A549 treated with CORT108297 at 1 μM for 4 hours (cell line): ENCODE measurements at places on chromosomes 12 and 14. TPM values are rescaled to one million over a fixed set of nuclear protein-coding genes. Genes with fewer than 3 reads are reported as not detected.

ADAM21 gene
- 0.03 TPM in 1 of 5 replicates, not detected in the others for total RNA-seq

TBX5 gene
- total RNA-seq, result not detected in 5 replicates

TAS2R13 gene
- total RNA-seq, result not detected in 5 replicates

MIPOL1 gene
- total RNA-seq, result 2.6 to 3.6 TPM (median 3.0 TPM) in 5 replicates

HOXC12 gene
- not detected in 5 replicates for total RNA-seq

TPPP2 gene
- not detected in 5 replicates for total RNA-seq

MFAP5 gene
- total RNA-seq, result 0.09 to 0.25 TPM (median 0.14 TPM) in 3 of 5 replicates, not detected in the others

OR4M1 gene
- not detected in 5 replicates for total RNA-seq

CACNA2D4 gene
- total RNA-seq, result not detected in 5 replicates

GPR135 gene
- 0.82 to 1.2 TPM (median 1.1 TPM) in 5 replicates for total RNA-seq

PLEKHA5 gene
- 6.2 to 8.5 TPM (median 6.9 TPM) in 5 replicates for total RNA-seq

DBX2 gene
- not detected in 5 replicates for total RNA-seq

BORCS5 gene
- total RNA-seq, result 7.5 to 10.2 TPM (median 8.9 TPM) in 5 replicates

GPD1 gene
- total RNA-seq, result 0.13 to 0.30 TPM (median 0.19 TPM) in 5 replicates

TSPAN8 gene
- total RNA-seq, result 0.08 to 0.27 TPM (median 0.10 TPM) in 3 of 5 replicates, not detected in the others

ARHGAP9 gene
- 0.26 to 0.73 TPM (median 0.36 TPM) in 5 replicates for total RNA-seq

CCDC38 gene
- 0.06 to 0.15 TPM (median 0.09 TPM) in 5 replicates for total RNA-seq

FAM177A1 gene
- total RNA-seq, result 89.3 to 97.7 TPM (median 95.8 TPM) in 5 replicates

GLIPR1L1 gene
- total RNA-seq, result not detected in 5 replicates

CYP46A1 gene
- total RNA-seq, result 0.09 to 0.22 TPM (median 0.15 TPM) in 5 replicates

KRT74 gene
- total RNA-seq, result not detected in 5 replicates

KLHDC1 gene
- total RNA-seq, result 0.17 to 0.46 TPM (median 0.36 TPM) in 5 replicates

DIO3 gene
- 0.03 to 0.08 TPM (median 0.03 TPM) in 3 of 5 replicates, not detected in the others for total RNA-seq

SCN8A gene
- total RNA-seq, result 1.3 to 2.1 TPM (median 1.6 TPM) in 5 replicates

SLC17A8 gene
- 0.07 TPM in 1 of 5 replicates, not detected in the others for total RNA-seq

FOXM1 gene
- total RNA-seq, result 86.3 to 96.8 TPM (median 90.3 TPM) in 5 replicates

PLEKHG7 gene
- 0.06 to 0.14 TPM (median 0.06 TPM) in 3 of 5 replicates, not detected in the others for total RNA-seq

TAS2R42 gene
- not detected in 5 replicates for total RNA-seq

FSCB gene
- not detected in 5 replicates for total RNA-seq

REP15 gene
- 0.34 to 0.62 TPM (median 0.51 TPM) in 5 replicates for total RNA-seq

SVOP gene
- 0.01 TPM in 1 of 5 replicates, not detected in the others for total RNA-seq

INHBE gene
- total RNA-seq, result 0.08 to 0.16 TPM (median 0.10 TPM) in 4 of 5 replicates, not detected in the other

CBLN3 gene
- 0.81 to 1.5 TPM (median 1.4 TPM) in 5 replicates for total RNA-seq

ZDHHC22 gene
- total RNA-seq, result 0.20 to 0.46 TPM (median 0.34 TPM) in 5 replicates

SLC39A2 gene
- total RNA-seq, result not detected in 5 replicates

OR4K1 gene
- total RNA-seq, result not detected in 5 replicates

MUCL1 gene
- not detected in 5 replicates for total RNA-seq

TEX22 gene
- total RNA-seq, result 0.15 to 0.75 TPM (median 0.53 TPM) in 5 replicates

IFI27 gene
- 0.89 to 1.9 TPM (median 1.6 TPM) in 5 replicates for total RNA-seq

CMKLR1 gene
- 0.03 TPM in 1 of 5 replicates, not detected in the others for total RNA-seq

EIF2S3B gene
- total RNA-seq, result 0.53 to 0.88 TPM (median 0.65 TPM) in 5 replicates

NUDT4 gene
- total RNA-seq, result 26.8 to 33.5 TPM (median 30.2 TPM) in 5 replicates

UBE3B gene
- 12.5 to 15.2 TPM (median 13.5 TPM) in 5 replicates for total RNA-seq

PTCSC3 gene
- total RNA-seq, result not detected in 5 replicates

PRH2 gene
- total RNA-seq, result 0.16 to 0.47 TPM in 2 of 5 replicates, not detected in the others

ACVRL1 gene
- total RNA-seq, result 0.04 to 0.24 TPM (median 0.17 TPM) in 5 replicates

IRAK3 gene
- 0.16 to 0.28 TPM (median 0.18 TPM) in 5 replicates for total RNA-seq
